Epithelial cell of prostate (primary cell): ENCODE measurements at places on chromosomes 4 and X.

DNA sequence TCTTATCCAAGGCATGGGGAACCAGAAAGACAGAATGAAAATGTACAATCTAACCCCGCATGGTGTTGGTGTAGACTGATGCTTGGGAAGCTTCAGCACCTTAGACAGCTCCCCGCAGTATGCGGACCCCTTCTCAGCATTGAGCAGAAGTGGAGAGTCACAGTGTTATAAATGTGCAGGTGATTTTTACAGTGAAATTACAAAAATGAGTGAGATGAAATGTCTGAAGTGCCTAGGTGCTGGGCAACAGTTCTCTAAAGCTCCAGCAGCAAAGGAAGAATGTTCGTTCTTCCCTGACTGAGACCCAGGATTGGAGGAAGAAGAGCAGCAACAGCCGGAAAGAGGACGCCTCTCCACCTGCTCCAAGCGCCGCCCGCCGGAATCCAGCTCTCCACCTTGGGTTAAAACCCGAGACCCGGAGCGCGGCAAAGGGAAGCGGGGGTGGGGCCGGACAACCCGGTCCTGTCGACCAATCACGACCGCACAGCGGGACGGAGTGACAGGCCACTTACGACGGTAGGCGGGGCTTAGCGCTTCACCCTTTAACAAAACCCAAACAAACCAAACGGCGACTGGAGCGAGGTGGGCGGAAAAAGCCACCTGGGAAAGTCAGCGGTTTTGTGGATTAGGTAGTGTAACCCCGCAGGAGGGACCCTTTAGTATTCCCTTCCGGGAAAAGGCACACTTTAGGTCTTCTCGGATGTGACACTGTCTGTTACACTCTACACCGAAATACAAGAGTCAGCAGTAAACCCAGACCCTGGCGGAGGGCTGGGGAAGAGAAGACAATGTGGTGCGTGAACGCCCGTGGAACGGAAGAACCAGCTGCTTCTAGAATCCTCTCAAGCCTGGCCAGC is at the start of gene GLRA3:
GLRA3 (minus strand) TSS at position 403 of the 857 bp plus-strand sequence. CDS start 436 bp downstream, outside the sequence.
- DNase-seq = no peak

DNA sequence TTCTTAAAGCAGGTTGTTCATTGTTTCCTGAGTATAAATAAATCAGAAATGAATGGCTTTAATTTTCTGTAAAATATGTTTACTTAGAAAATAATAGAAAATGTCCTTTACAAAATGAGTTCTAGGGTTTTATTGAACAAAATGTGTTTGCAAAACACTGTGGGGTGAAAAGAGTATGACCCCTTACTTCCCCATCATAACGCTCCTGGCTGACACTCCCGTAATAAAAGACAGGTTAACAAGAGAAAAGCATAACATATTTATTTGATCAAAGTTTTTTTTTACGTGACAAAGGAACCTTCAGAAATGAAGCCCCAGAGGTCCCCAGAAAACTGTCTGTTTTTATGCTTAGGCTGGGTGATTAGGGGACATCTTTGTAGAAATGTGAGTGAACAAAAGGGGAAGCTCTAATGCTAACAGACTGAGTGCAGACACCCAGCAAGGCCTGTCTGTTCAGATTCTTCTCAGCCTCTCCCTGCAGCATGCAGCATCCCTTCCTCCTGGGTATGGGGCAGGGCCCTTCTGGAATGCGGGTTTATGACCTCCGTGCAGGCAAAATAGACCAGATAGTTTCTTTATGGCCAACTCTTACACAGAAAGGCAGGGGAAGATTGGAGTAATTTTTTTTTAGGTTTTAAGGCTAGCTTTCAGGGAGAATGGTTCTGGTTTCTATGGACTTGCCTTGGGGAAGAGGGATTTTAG is 26.1 kb downstream of the ZFP42 start:
- no peak for DNase-seq

DNA sequence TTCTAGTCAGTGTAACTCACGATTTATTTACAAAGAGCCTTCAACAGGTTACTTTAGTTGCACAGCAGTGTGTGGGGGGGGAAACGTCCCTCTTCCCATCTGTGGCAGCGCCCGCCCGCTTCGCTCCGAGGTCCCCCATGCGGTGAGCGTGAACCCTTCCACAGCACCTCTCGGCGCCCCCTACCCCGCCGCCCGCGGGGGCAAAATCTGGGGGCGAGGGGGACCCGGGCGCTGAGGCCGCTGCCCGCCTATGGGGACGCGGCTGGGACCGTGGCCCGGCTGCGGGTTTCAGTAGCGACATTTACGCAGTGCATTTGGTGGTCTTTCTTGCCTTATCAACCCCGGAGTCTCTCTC is 6.4 kb downstream of the NKX6-1 start:
- no peak for DNase-seq

- no peak for DNase-seq
Measured at GRCh38 chr4:187865914-187866313, 129.7 kb upstream of the ZFP42 start.

DNA sequence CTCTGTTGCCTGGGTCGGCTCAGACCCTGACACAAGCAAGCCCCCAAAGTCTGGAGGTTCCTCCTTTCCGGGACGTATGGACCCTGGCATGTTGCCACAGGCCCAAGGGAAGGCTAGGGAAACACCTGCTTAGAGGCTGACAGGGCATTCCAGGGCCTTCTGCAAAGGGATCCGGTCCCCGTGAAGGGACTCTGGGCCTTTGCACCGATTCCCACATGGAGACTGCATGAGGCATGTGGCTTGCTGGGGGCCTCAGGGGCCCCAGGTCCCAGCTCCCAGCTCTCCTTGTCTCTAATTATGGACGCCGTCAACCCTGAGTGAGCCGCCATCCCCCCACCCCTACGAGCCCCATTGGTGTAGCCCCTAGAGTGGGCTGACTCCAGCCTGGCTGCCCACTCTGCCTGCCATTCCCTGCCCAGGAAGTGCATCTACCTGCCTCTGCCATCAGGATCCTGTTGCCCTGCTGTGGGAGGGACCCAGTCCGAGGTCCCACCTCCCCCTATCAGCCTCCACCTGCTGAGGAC is 4.2 kb upstream of the RGS12 start:
- DNase-seq = no peak

- DNase-seq = no peak
Measured at GRCh38 chrX:136192135-136192534, 44.8 kb downstream of the FHL1 start.

GRCh38 chrX:68696267-68696990 is 49.0 kb downstream of the STARD8 start:
- no peak for DNase-seq
